ENCODE measurements at places on chromosomes 3 and 15. TPM values are rescaled to one million over a fixed set of nuclear protein-coding genes. Genes with fewer than 3 reads are reported as not detected.

DNA sequence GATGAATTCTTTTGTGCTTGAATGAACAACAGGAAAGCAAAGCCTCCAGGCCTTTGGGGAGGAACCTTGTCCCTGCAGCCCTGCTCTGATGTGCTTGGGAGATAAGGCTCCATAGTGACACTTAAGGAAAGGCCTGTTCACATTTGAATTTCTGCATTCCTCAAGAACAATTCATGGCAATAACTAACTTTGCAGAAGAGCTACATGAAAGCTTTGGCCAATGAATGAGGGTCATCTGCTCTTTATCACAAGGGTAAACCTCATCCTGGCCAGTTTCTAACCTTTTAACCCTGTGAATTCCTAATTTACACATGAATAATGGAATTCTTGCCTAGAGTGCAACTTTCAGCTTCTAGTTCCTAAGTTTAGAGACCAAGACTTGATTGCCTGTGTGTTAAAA, 5.6 kb downstream of the PRTG start:
- no peaks in the 10 kb centered on the region for H3K36me3 ChIP-seq
- no peaks in the 10 kb centered on the region for H3K27me3 ChIP-seq
- no peak overlapping the region for H3K27ac ChIP-seq
- DNase-seq, result peak; percentile 25

- no peak overlapping the region for H3K27ac ChIP-seq
- no peaks in the 10 kb centered on the region for H3K27me3 ChIP-seq
- H3K36me3 ChIP-seq, result no peaks in the 10 kb centered on the region
- no peak overlapping the region for H3K4me3 ChIP-seq
- H3K4me1 ChIP-seq, result no peaks in the 10 kb centered on the region
Observed at GRCh38 chr3:161579395-161580126, 83.0 kb downstream of the OTOL1 start.

The CTDSPL2 gene
- total RNA-seq, result 29.1 TPM

GRCh38 chr3:110504401-110504800, 567.2 kb upstream of the NECTIN3 start:
- no peaks in the 10 kb centered on the region for H3K4me1 ChIP-seq
- H3K27me3 ChIP-seq, result no peaks in the 10 kb centered on the region
- H3K27ac ChIP-seq, result no peak overlapping the region
- no peak for DNase-seq
- H3K36me3 ChIP-seq, result no peaks in the 10 kb centered on the region

DNA sequence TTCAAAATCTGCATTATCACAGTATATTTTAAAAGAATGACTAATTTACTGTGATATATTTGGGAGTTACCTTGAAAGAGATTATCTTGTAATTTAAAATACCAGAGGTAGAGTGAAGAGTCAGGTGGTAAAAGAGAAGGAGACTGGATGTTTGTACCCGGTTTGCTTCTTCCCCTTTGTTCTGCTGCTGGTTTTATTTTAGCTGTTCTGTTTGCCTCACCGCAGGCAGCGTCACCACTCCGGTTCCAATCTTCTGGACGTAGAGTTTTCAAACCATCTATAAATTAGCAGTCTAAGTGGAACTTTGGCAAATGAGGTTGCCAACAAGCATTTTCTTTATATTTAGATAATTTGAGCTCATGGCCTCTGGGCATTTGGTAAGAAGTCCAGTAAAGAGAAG, 38.2 kb downstream of the PPARG start:
- H3K27ac ChIP-seq, result no peak overlapping the region
- no peak for DNase-seq
- no peaks in the 10 kb centered on the region for H3K4me1 ChIP-seq
- H3K27me3 ChIP-seq, result no peaks in the 10 kb centered on the region

DNA sequence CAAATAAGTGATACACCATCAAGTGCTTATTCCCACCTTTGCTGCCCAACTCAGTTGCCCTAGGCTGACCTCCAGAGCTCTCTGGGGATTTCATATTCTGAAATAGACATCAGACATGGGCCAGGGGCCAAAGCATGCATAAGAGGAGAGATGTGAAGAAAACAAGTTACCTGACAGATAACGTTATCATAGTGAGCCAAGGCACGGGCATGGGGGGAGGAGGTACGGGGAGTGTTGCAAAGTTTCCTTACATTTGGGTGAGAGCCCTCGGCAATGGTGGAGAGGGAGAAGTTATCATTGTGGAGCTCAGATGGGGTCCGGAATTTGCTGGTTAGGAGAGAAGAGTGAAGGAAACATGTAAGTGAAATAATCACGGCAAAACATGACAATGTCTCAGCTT, 9.8 kb downstream of the CSPG5 start:
- no peak for DNase-seq
- H3K36me3 ChIP-seq, result no peaks in the 10 kb centered on the region
- no peak overlapping the region for H3K4me3 ChIP-seq

- H3K4me3 ChIP-seq, result no peak overlapping the region
- no peaks in the 10 kb centered on the region for H3K27me3 ChIP-seq
- H3K36me3 ChIP-seq, result no peaks in the 10 kb centered on the region
- H3K4me1 ChIP-seq, result no peaks in the 10 kb centered on the region
- no peak for DNase-seq
- no peak overlapping the region for H3K27ac ChIP-seq
Observed at GRCh38 chr3:98646680-98647079, 53.3 kb upstream of the CPOX start.

- peak overlapping the region; percentile 70 for H3K27ac ChIP-seq
- no peaks in the 10 kb centered on the region for H3K27me3 ChIP-seq
- no peak overlapping the region for H3K4me3 ChIP-seq
- H3K36me3 ChIP-seq, result peaks cover 1% of the 10 kb centered on the region
Observed at GRCh38 chr3:50268276-50268675, 671 bp upstream of the SEMA3B start.

DNA sequence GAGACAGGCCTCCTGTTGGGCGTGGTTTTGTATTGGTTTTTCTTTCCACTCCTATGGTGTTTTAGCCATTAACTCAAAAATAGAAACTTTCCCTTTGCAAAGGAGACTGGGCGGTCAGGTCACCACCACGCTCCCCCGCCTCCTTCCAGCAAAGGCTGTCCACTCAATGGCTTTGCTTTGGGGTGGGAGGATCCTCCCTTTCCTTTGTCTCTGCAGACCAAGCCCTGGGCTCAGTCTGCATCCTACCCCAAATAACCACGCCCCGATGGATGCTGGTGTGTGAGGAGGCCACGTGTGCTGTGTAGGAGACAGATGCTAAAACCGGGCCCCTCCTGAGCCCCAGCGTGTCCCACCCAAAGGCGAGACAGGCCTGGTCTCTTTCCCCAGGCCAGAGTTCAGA, 68.5 kb downstream of the GRIP2 start:
- no peaks in the 10 kb centered on the region for H3K27me3 ChIP-seq
- peaks cover 5% of the 10 kb centered on the region for H3K4me1 ChIP-seq
- DNase-seq, result no peak
- H3K36me3 ChIP-seq, result peaks cover 25% of the 10 kb centered on the region
- no peak overlapping the region for H3K4me3 ChIP-seq

- no peak overlapping the region for H3K27ac ChIP-seq
- H3K27me3 ChIP-seq, result no peaks in the 10 kb centered on the region
- H3K36me3 ChIP-seq, result no peaks in the 10 kb centered on the region
- peaks cover 4% of the 10 kb centered on the region for H3K4me1 ChIP-seq
Observed at GRCh38 chr15:97456521-97457202, 503.8 kb upstream of the ARRDC4 start.

The GOLGA6A gene
- 0.14 TPM for total RNA-seq

DNA sequence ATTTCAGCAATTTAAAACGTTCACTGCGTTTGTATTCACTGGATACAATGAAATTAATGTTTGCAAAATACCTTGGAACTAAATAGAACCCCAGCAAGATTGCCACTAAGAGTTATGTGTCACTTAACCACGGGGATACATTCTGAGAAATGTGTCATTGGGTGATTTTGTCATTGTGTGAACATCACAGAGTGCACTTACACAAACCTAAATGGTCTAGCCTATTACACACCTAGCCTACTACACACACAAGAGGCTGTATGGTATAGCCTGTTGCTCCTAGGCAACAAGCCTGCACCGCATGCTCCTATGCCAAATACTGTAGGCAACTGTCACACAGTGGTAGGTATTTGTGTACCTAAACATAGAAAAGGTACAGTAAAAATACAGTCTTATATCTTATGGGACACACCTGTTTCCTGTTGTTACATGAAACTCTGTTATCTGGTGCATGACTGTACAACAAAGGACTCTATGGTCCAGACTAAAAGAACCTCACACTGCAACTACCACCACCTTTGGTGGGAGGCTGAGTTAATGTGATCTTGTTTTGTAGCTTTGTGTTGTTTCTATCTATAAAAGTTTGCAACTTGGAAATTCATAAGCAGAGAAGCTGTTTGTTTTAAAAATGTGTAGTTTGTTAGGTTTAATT, 92.2 kb upstream of the NTRK3 start:
- H3K27ac ChIP-seq, result no peak overlapping the region
- no peaks in the 10 kb centered on the region for H3K36me3 ChIP-seq
- H3K27me3 ChIP-seq, result no peaks in the 10 kb centered on the region

DNA sequence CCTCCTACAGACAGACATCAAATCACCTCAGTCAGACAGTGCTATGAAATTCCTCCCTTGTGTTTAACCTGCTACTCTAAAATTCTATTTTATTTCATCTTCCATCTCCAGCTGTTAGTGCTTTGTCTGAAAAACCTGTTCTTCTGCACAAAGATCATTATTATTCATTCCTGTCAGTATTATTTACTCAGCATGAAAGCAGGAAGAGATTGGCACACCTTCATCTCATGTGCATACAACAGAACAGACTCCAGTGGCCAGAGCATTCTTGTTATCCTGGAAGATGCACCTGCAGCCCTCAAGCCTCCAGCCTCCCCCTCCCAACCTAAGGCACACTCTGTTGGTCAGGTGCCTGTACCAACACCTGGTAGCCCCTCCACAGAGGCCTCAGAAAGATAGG, 1.8 kb upstream of the ROPN1B start:
- no peaks in the 10 kb centered on the region for H3K36me3 ChIP-seq
- H3K27me3 ChIP-seq, result peaks cover 29% of the 10 kb centered on the region
- DNase-seq, result no peak
- H3K4me3 ChIP-seq, result no peak overlapping the region

GRCh38 chr3:64224826-64225610, at the start of gene PRICKLE2:
PRICKLE2 (minus strand) TSS chr3:64225466; CDS start chr3:64198927, 26,539 bp downstream.
- peak within 1 kb of the TSS; percentile 89 for H3K27ac ChIP-seq
- DNase-seq, result peak; percentile 92
- no peaks in the 10 kb centered on the region for H3K27me3 ChIP-seq
- peaks cover 47% of the 10 kb centered on the region for H3K4me1 ChIP-seq

GRCh38 chr15:29051422-29051821, 165.6 kb downstream of the APBA2 start:
- no peaks in the 10 kb centered on the region for H3K4me1 ChIP-seq
- no peak overlapping the region for H3K4me3 ChIP-seq
- DNase-seq, result no peak
- no peaks in the 10 kb centered on the region for H3K36me3 ChIP-seq
- no peak overlapping the region for H3K27ac ChIP-seq
- H3K27me3 ChIP-seq, result no peaks in the 10 kb centered on the region

- H3K4me3 ChIP-seq, result no peak overlapping the region
- H3K4me1 ChIP-seq, result no peaks in the 10 kb centered on the region
Observed at GRCh38 chr15:84594617-84595290, 6.1 kb upstream of the ZSCAN2 start.

GRCh38 chr3:190494907-190495306, 19.0 kb upstream of the IL1RAP start:
- H3K27me3 ChIP-seq, result no peaks in the 10 kb centered on the region
- H3K4me3 ChIP-seq, result no peak overlapping the region
- no peaks in the 10 kb centered on the region for H3K4me1 ChIP-seq
- H3K27ac ChIP-seq, result peak overlapping the region; percentile 16
- no peak for DNase-seq

DNA sequence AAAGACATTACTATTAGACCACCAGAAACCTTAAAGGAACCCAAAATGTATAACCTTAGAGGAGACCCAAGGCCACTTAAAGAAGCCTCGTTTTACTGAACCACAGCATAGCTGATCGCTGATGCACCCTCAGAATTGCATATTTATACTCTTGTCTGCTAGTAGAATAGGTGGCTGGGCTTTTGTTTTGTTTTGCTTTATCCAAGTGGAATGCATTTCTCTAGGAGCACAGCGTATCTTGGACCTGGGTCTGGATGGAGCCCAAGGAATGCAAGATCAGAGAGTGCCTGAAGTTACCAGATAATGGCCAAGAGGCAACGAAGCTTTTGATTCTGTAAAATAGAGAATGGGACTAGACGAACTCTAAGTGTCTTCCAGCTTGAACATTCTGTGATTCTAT, 129.2 kb upstream of the COL8A1 start:
- DNase-seq, result no peak
- no peaks in the 10 kb centered on the region for H3K27me3 ChIP-seq
- H3K4me1 ChIP-seq, result no peaks in the 10 kb centered on the region
- no peak overlapping the region for H3K4me3 ChIP-seq
- H3K27ac ChIP-seq, result no peak overlapping the region
- H3K36me3 ChIP-seq, result no peaks in the 10 kb centered on the region

The TTLL13 gene
- total RNA-seq, result 0.34 TPM

The MYZAP gene
- 36.9 TPM for total RNA-seq

- no peak overlapping the region for H3K27ac ChIP-seq
- H3K36me3 ChIP-seq, result no peaks in the 10 kb centered on the region
- no peaks in the 10 kb centered on the region for H3K27me3 ChIP-seq
- H3K4me3 ChIP-seq, result no peak overlapping the region
- no peaks in the 10 kb centered on the region for H3K4me1 ChIP-seq
Observed at GRCh38 chr3:175288621-175289020, 429.5 kb downstream of the NAALADL2 start.

GRCh38 chr15:92471288-92471687, 77.6 kb downstream of the ST8SIA2 start:
- H3K27me3 ChIP-seq, result no peaks in the 10 kb centered on the region
- no peaks in the 10 kb centered on the region for H3K36me3 ChIP-seq
- no peak for DNase-seq

Data from lung (tissue), 17 donors.